ENCODE measurements at places on chromosomes 3 and 15.

DNA sequence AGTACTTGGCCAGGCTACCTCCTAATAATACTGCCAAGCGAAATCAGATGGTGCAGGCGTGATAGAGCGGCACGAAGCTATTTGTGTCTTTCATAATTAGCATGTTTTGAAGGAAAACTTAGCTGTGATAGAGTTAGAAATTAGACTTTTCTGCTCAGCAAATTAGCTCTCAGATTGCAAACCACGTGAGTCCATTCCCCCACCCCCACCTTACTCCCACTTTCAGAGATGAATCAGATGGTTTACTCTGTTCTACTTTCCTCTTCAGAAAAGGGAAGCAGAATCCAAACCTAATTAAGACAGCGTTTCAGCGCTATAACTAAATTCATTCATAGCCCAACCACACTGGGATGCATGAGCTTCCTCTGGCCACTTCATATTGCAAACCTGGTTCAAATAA lies 214.6 kb downstream of the SLCO3A1 start:
- no peak for DNase-seq

GRCh38 chr15:67276666-67277065 lies 22.1 kb downstream of the IQCH start:
- no peak for DNase-seq

- DNase-seq, result no peak
Measured at GRCh38 chr15:55959744-55960447, 33.5 kb downstream of the NEDD4 start.

DNA sequence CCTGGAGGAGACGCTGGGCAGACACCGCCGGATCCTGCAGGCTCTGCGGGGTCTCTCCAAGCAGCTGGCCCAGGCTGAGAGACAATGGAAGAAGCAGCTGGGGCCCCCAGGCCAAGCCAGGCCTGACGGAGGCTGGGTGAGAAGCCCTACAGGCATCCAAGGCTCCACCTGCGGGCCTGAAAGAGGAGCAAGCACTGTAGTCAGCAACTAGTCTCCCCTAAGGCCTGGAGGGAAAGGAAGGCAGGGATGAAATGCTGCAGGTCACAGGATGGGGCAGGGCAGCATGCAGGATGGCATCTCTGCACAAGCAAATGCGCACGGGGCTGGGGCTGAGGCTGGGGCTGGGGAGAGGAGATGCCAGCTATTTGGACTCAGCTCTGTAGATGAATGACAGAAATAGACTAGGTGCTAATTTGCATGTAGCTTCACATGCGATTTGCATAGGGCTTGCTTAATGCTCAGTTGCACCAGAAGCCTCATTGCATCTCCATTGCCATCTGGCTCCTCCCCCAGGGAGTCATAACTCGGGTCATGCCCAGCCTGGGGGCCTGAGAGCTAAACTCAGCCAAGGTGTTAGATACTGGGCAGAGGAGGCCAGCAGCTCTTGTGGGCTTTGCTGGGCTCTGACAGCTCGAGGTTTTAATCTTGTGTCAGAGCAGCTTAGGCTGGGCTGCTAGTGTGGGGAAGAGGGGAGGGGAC lies 5.2 kb upstream of the CPLX3 start:
- DNase-seq, result peak; percentile 80

GRCh38 chr15:88243895-88244787 lies 12.4 kb downstream of the NTRK3 start:
- DNase-seq, result no peak

- no peak for DNase-seq
Measured at GRCh38 chr3:50622881-50623280, 5.9 kb downstream of the MAPKAPK3 start.

DNA sequence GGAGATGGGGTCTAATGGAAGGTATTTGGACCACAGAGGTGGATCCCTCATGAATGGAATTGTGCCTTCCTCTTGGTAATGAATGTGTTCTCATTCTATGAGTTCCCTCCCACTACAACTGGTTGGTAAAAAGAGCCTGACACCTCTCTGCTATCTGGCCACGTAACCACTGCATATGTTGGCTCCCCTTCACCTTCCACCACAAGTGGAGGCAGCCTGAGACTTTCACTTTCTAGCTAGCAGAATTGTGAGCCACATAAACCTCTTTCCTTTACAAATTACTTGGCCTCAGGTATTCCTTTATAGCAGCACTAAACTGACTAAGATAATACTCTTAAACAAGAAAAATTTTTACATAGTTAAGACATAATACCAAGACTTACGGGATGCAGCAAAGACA lies 155.3 kb downstream of the NR1I2 start:
- no peak for DNase-seq

DNA sequence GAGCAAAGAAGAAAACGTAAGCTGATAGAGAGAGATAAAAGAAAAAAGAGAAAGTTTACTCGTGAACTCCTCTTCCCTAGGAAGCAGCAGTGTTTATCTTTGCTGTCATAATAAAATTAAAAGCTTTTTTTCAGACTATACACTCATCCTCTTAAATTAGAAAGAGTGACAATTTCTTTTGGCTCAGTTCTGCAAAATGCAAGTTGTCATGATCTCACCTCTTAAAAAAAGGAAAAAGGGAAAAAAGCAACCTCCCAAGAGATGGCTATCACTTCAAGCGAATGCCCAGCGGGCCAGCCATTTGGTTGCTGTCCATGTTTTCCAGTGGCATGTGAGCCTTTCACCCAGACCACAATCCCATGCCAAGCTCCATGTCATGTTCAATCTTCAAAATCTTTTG lies 7.0 kb upstream of the THBS1 start:
- no peak for DNase-seq

GRCh38 chr15:26945046-26945445 lies 25.9 kb upstream of the GABRG3 start:
- DNase-seq, result no peak

DNA sequence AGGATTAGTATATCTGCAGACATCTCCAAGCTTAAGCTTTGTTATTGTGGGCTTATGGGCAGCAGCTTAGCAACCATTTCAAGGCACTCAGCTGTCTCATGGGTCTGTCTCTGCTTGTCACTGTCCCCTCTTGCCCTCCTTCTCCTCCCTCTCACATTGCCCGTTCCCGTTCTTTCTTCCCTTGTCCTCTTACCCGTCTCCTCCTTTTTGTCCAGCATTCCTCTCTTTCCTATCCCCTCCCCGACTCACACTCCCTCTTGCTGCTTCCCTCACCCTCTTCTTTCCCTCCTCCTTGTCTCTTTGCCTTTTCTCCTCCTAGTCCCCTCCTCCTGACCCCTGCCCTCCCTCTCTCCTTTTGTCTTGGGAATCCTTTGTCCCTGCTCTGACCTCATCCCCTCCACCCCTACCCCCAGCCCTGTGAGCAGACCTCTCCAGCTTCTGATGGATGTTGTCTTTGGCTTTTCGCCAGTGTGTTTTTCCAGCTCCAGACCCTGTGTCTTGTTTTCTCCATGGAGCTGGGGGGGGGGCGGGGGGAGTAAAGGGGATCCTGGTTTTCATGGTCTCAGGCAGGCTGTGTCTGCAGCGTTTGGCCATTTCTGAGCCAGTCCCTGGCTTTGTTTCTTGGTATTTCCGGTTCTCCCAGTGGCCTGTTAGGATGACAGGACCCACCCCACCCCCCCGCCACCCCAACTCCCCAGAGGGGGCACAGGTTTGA lies 47.9 kb upstream of the TRAK1 start:
- peak; percentile 70 for DNase-seq

DNA sequence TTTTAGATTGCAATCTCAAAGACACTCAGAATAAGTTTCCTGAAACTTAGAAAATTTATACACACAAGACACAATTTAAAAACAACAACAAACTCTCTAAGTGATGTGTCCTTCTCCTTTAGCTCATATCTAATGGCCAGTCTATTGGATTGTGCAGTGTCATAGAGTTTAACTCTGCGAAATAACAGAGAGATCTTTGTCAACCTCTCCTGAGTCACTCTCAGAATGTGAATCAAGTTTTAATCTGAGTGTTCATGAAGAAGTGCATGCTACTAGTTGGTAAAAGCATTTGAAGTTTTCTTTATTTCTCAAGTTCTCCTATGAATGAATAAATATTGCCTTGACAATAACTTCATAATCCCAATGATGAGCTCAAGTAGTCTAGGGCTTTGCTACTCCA lies 284.5 kb upstream of the DNAJC19 start:
- DNase-seq, result no peak

- DNase-seq, result no peak
Measured at GRCh38 chr15:37625576-37625975, 308.9 kb upstream of the TMCO5A start.

DNA sequence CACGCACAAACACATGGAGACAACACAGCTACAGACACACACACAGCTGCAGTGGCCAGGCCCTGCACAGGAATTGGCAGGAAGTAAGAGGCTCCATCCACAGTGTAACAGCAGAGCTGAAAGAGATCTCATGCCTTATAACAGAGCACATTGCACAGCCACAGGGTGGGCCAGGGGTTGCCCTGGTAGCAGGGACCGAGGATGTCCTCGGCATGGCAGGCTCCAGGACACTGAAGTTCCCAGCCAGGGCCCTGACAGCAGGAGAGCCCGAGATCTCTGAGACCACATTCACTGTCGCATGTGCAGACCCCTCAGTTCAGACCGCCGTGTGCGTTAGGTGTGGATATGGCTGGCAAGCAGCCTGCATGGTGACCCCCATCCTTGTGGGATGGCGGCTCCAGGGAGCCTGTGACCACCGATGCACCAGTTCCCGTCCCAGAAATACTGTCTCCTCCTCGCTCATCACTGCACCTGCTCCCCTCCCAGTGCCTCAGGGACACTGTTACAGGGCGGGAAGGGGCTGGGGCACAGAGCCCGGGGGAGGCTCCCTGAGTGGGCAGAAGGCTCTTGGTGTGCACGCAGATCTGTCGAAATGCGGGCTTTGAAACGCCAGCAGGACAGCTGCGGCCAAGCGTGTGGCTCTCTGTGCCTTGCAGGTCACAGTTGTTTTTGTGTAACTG lies 1.5 kb upstream of the OCA2 start:
- DNase-seq, result no peak

- peak; percentile 76 for DNase-seq
Measured at GRCh38 chr3:184680385-184681345, 31.2 kb downstream of the MAGEF1 start.

DNA sequence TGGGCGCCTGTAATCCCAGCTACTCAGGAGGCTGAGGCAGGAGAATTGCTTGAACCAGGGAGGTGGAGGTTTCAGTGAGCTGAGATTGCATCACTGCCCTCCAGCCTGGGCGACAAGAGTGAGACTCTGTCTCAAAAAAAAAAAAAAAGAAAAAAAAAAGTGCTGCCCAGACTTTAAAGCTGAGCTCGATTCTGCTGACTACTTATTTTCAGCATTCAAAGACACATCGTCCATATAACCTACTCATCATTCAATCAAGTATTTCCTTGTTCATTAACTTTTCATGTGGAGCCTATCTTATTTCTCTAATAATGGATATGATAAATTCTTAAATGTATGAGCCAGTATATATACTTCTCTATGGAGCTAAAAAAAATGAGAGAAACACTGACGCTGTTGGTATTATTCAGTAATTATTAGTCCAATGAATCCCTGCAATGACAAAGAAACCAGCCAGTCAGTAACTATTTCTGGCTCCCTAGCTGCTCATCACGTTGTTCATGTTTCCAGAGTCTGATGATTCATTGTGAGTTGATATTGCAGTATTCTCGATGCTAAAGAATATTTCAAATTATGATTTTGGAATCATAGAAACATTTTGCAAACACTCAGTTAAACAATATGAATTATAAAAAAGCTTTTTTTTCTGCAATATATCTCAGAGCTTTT lies 111.9 kb downstream of the RAP2B start:
- DNase-seq, result no peak

GRCh38 chr3:12327021-12327420 lies 38.2 kb downstream of the PPARG start:
- no peak for DNase-seq

- DNase-seq, result no peak
Measured at GRCh38 chr3:188822411-188822810, 349.4 kb upstream of the TPRG1 start.

DNA sequence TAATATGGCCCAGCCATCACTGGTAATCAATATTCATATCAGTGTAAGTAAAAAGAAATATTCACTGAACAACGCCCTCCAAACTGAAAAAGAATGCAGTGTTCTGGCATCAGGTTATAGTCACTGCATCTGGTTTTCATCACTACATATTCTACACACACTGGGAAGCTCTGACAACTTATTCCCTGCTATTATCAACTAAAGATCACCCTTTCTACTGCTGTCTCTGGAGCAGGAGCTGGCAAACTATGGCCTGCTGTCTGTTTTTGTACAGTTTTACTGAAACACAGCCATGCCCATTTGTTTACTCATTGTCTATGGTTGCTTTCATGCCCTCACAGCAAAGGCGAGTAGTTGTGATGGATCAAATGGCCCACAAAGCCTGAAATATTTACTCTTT lies 35.3 kb downstream of the TUBGCP4 start:
- no peak for DNase-seq

- DNase-seq, result no peak
Measured at GRCh38 chr3:160040181-160040580, 51.5 kb downstream of the IL12A start.

DNA sequence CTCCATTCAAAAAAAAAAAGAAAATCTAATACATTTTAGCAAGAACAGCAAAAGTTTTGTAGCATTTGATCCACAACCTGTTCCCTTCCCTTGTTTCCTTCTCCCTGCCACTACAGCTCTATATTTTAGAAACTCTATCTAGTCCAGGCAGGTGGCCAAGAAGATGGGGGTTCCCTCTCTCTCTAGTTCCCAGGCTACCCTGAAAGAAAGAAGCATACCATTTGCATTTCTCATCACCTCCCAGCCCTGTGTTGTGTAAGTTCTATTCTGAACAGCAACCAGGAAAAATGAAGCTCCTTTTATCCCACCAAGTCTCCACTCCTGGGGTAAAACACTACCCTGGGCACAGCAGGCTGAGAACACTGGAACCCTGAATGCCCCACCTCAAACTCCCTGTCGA lies 100.0 kb downstream of the PCCB start:
- DNase-seq, result no peak

DNA sequence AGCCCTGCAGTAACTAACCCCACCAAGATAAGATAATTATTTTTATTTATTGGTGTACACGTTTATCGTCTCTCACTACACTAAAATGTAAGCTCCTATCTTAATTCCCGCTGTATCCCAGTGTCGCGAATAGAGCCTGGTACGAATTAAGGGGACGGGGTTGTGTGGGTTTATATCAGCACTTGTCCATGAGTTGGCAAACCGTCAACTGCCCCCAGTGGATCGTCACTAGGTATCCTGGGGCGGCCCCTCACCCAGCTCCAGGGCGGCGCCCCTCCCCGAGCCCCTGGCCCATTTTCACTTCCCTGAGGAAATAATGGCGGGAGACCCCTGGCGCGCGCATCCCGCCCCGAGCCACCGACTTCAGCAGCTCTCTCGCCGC lies 465 bp downstream of the RUVBL1 start:
- no peak for DNase-seq

GRCh38 chr3:66179793-66180192 lies 41.0 kb upstream of the SLC25A26 start:
- DNase-seq, result no peak

Data from NCI-H2171 treated with DMSO at 0.1 percent for 48 hours (cell line).